Stimulated activated CD4-positive, alpha-beta T cell treated with anti-CD3 and anti-CD28 coated beads, Interleukin-15, amount 100 ng/mL, for 1 hour (primary cell): ENCODE measurements at places on chromosomes 6 and 20.

DNA sequence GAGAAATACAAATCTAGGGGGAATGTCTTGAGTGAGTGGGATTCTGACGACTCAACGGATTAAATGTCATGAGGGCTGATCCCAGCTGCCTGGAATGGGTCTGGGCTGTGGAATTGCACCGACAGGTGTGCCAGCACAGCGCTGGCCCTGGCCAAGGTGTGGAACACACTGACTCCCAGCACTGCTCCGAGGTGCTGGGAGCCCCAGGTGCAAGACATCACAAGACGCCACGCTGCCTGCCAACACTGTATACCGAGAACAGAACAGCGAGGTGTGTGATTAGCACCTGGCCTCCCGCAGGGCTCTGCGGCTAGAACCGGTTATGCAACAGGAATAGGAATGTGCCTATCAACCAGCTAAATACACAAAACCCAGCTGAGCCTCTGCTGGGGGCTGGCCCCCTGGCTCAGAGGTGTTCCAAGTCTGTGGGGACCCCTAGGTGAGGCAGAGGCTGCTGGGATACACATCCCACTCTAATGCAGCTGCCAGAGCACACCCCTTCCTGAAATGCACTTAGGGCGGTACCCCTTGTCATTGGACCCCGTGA, 24.8 kb upstream of the APMAP start:
- no peak for DNase-seq

- DNase-seq: no peak
Observed at GRCh38 chr20:58624687-58625086, 26.4 kb upstream of the STX16 start.

GRCh38 chr6:18028332-18028731, 40.9 kb upstream of the KIF13A start:
- DNase-seq: no peak

GRCh38 chr6:11295969-11296368, 63.5 kb upstream of the NEDD9 start:
- DNase-seq: no peak

DNA sequence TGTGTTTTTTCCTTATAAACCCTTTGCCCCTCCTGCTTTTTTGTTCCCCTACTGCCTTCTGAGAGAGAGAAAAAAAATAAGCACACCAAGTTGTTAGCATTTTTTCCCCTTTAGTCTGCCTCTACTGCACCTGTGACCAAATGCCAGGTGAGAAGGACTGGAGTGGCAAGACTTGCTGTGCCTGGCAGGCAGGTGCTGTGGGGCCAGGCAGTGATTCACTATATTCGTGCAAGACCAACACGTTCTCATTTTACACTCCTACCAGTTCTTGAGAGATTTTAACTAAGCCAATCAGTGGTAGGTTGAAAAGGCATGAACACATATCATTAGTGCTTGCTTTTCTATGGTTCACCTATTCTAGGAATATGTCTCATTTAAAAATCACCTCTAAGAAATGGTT, 109.7 kb downstream of the FIG4 start:
- DNase-seq: no peak

DNA sequence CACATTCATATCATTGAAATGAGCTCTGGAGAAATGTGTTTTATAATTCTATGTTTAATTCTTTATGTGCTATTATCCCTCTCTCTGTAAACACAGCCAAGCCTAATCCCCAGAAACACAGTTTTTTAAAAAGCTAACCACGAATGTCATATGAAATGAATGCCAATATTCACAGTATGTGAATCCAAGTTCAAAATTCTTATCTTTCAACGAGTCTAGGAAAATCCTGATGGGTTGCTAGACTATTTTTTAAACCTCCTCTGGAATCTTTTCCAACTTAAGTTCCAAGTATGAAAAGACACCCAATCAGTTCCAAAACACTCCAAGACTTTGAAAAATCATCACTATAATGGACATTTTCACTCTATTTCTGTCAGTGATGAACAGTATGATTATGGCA, 689.3 kb downstream of the HACE1 start:
- no peak for DNase-seq

GRCh38 chr6:45109551-45109950, 218.6 kb upstream of the RUNX2 start:
- no peak for DNase-seq

GRCh38 chr6:158121335-158121734, 46.7 kb downstream of the SERAC1 start:
- no peak for DNase-seq
